ENCODE measurements at places on chromosomes 6 and 20.

DNA sequence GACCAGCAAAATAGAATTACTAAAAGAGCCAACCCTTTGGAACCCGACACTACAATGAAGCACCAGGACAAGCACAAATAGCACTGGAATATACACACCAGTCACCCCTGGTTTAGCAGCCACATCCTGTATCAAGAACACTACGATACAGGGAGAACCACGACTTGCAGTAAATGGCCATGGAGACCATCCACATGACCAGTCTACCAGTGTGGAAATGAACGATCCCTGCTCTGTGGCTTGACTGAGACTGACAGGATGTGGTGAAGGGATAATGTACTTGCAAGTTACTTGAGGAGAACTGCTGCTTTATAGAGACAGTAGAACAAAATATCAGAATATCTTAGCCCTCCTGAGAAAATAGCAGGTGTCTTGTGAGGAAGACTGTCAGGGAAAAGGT lies 169.6 kb downstream of the COL9A1 start:
- no peak for DNase-seq

GRCh38 chr20:53412577-53413185 lies 181.0 kb downstream of the ZNF217 start:
- DNase-seq = no peak

DNA sequence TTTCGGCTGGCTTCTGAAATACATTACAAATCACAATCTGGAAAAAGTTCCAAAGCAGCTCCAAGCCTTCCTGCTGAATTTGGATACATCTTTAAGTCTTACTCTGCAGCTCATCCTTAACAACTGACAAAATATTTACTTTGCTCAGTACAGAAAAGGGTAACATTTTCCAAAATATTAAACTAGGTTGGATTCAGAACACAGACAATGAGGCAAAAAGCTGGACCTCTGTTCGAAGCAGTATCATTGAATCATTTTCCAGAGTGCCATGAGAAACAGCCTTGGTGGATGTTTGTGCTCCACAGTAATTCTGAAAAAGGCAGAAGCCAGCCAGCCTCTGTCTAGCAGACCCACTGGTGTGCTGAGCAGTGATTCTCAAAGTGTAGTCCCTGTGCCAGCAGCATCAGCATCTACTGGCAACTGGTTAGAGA lies 162.1 kb downstream of the AIG1 start:
- no peak for DNase-seq

DNA sequence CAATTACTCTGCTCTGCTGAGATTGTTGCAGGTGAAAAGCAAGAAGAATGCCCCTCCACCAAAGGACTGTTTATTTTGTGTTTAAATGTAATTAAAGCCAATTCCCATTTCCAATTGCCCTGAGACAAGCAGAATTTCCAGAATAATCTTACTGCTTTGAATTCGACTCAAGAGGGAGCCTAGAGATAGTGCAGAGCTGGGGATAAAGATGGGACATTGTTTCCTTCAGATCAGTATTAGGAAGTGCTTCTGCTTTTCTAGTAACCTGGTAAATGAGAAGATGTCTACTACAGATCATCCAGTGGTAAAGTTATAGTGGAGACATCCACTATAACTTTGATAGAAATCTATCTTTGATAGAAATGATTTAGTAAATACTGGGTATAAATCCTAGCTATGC lies 326.9 kb downstream of the UBE3D start:
- DNase-seq = no peak

GRCh38 chr20:24488800-24489175 lies 19.4 kb downstream of the SYNDIG1 start:
- DNase-seq = no peak

DNA sequence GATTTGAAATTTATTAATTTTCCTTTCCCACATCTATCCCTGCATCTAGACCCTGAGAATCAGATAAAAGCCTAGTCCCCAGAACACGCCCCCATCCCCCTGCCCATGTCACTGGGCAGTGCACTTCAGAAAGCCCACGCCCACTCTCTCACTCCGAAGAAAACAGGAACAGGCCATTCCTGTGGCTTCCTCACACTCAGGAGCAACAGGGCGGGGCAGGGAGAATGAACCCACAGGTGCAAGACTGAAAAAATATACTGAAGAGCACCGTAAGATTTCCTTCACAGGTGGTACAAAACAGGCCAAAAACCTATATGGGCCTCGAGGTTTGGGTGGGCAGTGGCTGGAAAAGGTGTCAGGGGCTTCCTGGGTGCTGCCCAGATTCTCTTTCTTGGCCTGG lies 3.4 kb downstream of the OXT start:
- DNase-seq = no peak

GRCh38 chr6:72132427-72132826 lies 246.1 kb downstream of the RIMS1 start:
- DNase-seq = no peak

GRCh38 chr6:106178900-106179299 lies 92.8 kb downstream of the PRDM1 start:
- DNase-seq = no peak

DNA sequence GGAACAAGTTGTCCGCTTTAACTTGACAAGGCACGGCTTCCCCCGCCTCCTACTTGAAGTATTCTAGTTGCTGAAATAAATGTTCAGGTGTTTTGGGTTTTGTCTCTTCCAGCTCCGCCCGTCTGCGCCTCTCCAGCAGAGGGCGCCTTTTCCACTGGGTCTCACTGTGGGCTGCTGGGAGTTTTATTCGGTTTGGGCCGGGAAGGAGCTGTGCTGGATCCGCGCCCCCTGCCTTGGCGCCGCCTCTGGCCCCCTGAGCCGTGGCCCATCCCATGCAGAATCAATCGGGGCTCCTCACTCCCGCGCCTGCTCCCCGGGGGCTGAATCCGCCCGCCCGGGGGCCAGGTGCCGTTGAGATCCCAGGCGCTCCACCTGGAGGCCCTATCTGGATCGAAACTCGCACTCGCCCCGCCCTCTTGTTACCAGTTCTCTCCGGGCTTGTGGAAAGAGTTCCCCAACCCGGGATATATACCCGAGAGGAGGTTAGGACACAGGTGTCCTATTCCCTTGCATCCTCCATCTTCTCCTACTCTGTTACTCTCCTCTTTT lies 51.0 kb upstream of the TCF21 start:
- DNase-seq = peak; percentile 30

GRCh38 chr6:163641706-163642105 lies 227.2 kb downstream of the QKI start:
- no peak for DNase-seq

- DNase-seq = no peak
Measured at GRCh38 chr6:56381801-56382251, 134.4 kb upstream of the COL21A1 start.

DNA sequence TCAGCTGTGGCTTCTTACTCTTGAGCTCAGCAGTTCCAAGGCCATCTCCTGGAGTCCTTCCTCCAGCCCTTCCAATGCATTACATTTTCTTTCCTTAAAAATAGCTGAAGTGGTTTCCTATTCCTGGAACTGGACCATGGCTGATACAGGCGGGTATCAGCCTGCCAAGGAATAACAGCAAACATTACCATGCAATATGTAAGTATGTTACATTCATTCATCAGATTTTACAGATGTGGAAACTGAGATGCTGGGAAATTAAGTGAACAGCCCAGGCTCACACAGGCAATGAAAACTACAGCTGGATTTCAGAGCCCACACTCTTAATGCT lies 100.4 kb downstream of the NRN1 start:
- no peak for DNase-seq

DNA sequence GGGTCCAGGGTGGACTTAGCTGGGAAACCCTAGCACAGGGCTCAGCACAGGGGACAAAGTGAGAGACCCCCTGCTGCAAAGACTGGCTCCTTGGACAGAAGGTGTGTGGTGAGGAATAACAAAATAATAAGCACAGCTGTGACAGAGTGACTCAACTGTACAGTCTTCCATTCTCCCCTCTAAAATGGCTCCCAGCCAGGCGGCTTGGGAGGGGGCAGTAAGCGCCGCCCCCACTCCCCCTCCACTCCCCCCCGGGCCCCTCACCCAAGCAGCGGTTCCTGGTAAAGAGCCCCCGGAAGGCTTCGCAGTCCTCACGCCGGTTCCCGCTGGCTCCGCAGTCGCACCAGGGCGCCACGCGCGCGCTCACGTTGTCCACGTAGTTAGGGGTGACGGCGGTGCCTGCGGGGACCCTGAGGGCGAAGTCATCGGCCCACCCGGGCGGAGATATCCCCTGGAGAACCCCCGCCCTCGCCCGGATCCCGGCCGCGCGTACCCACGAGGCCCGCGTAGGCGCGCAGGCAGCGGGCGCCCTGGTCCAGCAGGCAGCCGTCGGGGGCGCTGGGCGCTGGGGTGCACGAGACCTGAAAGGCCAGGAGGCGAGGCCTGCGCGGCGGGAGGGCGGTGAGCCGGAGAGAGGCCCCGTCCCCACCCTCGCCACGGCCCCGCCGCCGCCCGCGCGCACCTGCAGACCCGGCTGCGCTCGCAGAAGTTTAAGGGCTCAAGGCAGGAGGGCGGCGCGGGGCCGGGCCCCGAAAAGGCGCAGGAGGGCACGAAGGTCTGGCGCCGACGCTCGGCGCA lies 2.7 kb downstream of the GFRA4 start:
- no peak for DNase-seq

DNA sequence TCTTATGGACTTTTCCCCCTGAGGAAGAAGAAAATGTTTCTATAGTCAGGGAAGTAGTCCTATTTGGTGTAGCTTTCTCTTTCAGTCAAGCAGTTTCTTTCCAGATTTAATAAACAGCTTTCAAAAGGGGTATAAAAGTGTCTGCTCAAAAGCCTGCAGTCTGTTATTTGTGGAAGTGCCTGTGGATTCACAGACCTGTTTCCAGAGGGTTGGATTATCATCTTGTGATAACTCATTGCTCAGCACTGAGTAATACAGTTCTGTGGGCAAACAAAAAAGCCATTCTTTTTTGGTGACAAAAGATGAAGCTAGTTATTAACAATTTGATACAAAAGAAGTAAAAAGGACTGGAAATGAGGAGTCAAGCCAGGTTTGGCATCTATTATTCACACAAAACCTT lies 358.2 kb upstream of the ID4 start:
- no peak for DNase-seq

- DNase-seq = no peak
Measured at GRCh38 chr6:89172131-89172530, 26.3 kb downstream of the PM20D2 start.

DNA sequence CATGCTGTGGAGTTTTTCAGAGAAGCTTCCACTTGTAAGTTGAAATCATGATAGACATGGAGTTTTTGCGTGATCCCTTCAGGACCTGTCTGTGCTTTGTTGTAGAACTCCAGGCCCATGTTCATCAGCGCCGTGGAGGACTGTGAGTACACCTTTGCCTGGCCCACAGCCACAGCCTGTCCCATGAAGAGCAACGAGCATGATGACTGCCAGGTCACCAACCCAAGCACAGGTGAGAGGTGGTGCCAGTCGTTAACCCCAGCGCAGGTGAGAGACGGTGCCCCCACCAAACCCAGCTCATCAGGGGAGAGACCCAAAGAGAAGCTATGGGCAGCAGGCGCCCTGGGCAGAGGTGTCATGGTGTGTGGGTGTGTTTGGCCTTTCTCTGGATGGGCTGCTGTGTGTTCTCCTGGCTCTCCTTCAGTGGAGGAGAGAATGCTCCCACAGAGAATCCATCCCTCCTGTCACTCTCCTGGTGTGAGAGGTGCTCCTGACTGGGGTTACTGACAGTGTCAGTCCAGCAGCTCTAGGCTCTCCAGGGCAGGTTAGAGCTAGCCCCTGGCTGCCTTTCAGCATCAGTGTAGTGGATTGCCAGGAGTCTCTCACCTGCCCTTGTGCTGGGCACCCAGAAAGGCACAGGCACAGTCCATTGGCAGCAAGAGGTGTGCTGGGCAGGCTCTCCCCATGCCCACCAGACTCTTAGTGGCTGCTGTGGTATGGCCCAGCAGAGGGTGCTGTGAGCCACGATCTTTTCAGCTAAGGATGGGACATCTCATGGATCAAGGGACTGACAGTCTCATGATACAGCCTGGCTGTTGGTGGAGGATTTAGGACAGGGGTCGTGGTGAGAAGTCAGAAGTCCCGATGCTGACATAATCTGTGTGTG lies 49.6 kb upstream of the SLC22A1 start:
- no peak for DNase-seq

- DNase-seq = no peak
Measured at GRCh38 chr6:143325379-143326140, 124.9 kb downstream of the ADAT2 start.

DNA sequence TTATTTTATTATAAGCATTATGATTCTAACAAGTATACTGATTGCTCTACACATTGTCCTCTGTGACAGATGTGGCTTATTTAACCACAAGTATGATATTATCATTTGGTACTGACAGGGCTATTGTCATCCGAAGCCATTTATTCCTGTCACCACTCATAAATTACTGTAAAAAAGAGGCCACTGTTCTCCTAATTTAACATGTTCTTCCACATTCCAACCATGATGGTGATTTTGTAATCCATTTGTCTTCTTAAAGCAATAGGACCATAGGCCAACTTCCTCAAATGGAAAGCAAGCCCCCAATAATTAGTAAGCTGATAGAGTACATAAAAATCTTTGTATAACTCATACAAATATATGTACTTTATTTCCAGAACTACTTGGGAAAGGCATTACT lies 50.6 kb downstream of the FUT9 start:
- no peak for DNase-seq

- DNase-seq = peak; percentile 96
Measured at GRCh38 chr20:49768204-49769047, 44.2 kb upstream of the SLC9A8 start.

DNA sequence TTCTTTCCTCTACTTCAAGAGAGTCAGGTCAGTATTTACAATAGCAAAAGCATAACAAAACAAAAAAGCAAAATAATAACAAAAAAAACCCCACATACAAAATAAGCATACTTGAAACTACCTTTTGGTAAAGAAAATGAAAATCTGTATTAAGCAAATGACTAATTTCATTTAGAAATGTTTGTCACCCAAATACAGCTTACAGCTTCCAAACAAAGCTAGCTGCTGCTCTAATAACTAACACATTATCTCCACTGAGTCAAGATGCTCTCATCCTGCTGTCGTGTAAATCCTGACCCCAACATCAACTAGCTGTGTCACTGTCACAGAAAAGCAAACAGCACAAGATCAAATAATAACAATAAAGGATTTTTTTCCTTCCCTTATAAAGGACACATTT lies 21.7 kb downstream of the MAP7 start:
- no peak for DNase-seq

Data from CD14-positive monocyte (primary cell).